ENCODE measurements at places on chromosomes 6 and 20.
A peak's percentile ranks its signal among the peaks of the same experiment; 100 is the strongest.

GRCh38 chr6:43088654-43089056, 12.5 kb downstream of the PTK7 start:
- DNase-seq = no peak

DNA sequence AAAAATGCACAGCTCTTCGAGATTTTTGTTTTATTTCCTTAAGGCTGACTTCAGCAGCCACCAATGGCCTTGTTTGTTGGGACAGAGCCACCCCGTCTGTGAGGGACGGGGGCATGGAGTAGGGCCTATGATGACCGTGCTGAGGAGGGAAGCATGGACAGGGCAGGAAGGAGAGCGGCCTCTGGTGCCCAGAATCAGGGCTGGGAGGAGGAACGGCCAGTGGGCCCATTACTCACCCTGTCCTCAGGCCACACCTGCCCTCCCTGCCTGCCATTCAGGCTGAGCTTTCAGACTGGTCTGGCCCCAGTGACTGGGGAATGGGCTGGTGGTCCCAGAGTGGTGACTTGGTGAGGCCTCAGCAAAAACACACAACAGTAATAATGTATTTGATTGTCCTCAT, 104.4 kb downstream of the SMOC2 start:
- DNase-seq = no peak

- peak; percentile 29 for DNase-seq
Observed at GRCh38 chr20:33791959-33792597, 19.1 kb upstream of the CHMP4B start.

DNA sequence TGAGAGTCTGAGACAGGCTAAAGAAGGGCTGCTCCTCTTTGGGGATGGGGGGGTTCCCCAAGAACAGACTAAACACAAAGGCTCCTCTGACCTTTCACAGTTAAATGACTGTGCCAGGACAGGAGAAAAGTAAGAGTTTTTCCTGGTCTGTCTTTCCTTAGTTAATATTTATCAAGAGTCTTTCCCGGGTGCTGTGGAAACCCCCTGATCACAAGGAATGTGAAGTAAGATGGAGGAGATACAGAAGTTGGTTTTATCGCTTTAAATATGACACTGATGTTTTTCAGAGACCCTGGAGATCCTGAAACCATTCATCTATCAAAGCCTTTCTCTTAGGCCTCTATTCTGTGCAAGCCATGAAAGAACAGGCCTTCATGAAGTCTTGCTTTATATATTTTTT, 105.8 kb downstream of the RNF144B start:
- DNase-seq = no peak

- DNase-seq = no peak
Observed at GRCh38 chr6:166266336-166266735, 41.9 kb downstream of the PRR18 start.

DNA sequence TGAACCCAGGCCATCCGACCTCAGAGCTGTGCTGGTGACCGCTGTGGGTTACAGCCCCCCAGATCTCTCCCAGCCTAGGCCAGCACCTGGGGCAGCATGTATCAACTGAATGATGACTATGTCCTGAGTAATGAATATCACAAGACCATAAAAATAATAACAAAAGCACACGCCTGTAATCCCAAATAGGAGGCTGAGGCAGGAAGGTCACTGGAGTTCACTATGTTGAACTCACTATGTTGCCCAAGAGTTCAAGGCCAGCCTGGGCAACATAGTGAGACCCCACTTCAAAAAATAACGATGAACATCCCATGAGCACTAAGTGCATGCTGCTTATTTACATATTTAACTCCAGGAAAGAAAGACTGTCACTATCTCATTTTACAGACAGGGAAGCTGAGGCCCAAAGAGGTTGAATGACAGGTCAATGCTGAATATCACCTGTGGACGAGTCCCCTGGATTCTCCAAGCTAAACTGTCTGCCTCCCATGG, 92.3 kb downstream of the NFATC2 start:
- DNase-seq = no peak

All from stimulated activated naive B cell treated with anti-CD40 and anti-IgM and Interleukin-4, amounts not matched to agents 10 μg/mL and 1 μg/mL and 100 μg/mL, for 72 hours (primary cell).